ENCODE measurements at places on chromosomes 5 and 9. TPM values are rescaled to one million over a fixed set of nuclear protein-coding genes. Genes with fewer than 3 reads are reported as not detected.
A peak's percentile ranks its signal among the peaks of the same experiment; 100 is the strongest.

DNA sequence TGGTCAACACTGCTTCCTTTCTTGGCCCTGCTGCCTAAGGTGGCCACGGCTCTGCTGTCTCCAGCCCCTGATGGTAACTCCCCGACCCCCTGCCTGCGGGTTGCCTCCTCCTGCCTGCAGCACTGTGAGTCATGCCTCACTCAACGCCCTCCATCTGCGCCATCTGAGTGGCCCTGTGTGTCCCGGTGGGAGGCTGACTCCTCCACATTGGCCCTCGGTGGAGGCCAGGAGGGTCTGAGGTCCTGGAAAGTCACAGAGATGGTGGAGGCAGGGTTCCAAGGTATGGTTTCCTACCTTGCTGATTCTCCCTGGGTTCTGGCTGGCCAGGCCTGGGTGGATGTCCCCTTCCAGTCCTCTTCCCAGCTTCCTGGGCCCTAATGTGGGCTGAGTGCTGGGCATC, 64.5 kb upstream of the ADAMTS2 start:
- no peaks in the 10 kb centered on the region for H3K36me3 ChIP-seq
- H3K4me1 ChIP-seq = no peaks in the 10 kb centered on the region
- H3K27ac ChIP-seq = no peak overlapping the region
- no peak overlapping the region for H3K4me3 ChIP-seq
- no peak for DNase-seq

Gene SSNA1
- total RNA-seq = 65.2 TPM

DNA sequence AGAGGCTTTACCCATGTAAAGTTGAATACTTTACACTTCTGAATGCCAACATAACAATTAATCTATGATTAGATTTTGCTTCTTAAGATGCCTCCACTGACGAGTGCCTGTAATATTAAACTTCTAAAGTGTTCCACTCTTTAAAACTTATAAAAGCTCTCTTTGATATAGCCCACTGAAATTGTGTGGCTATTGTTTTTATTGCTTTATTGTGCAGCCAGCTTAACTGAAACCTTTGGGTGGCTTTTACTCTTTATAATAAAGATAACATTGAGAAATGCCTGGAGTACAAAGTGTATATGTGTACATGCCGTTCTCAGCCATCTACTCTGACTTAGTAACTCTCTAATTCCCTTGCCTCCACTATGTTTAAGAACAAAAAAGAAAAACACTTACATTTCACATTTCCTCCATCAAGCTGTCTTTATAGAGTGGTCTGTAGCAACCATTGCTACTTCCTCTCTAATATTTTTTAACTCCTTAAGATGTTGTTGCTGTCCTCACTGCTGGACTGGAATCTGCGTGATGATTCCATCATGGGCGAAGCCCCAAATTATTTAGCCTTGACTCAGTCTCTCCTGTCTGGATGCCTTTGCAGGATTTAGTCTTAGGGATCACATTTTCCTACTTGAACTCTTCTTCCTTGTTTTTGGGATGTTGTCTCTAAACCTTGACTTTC, 9.1 kb downstream of the PIK3R1 start:
- no peak overlapping the region for H3K27ac ChIP-seq
- H3K36me3 ChIP-seq = peaks cover 45% of the 10 kb centered on the region
- no peak overlapping the region for H3K4me3 ChIP-seq
- no peak for DNase-seq
- no peaks in the 10 kb centered on the region for H3K27me3 ChIP-seq
- H3K4me1 ChIP-seq = peaks cover 53% of the 10 kb centered on the region

- DNase-seq = no peak
- no peaks in the 10 kb centered on the region for H3K4me1 ChIP-seq
- H3K4me3 ChIP-seq = no peak overlapping the region
- H3K27ac ChIP-seq = no peak overlapping the region
- H3K27me3 ChIP-seq = no peaks in the 10 kb centered on the region
Observed at GRCh38 chr9:133087429-133088145, 25.8 kb downstream of the CEL start.

GRCh38 chr5:160442824-160443431, 21.3 kb downstream of the PTTG1 start:
- no peaks in the 10 kb centered on the region for H3K36me3 ChIP-seq
- H3K4me3 ChIP-seq = no peak overlapping the region
- H3K4me1 ChIP-seq = peaks cover 33% of the 10 kb centered on the region

Gene LCN10
- 1.00 TPM for total RNA-seq

Gene NEUROG1
- not detected for total RNA-seq

GRCh38 chr9:14155237-14155636, 158.7 kb downstream of the NFIB start:
- no peaks in the 10 kb centered on the region for H3K36me3 ChIP-seq
- DNase-seq = no peak
- no peak overlapping the region for H3K27ac ChIP-seq

DNA sequence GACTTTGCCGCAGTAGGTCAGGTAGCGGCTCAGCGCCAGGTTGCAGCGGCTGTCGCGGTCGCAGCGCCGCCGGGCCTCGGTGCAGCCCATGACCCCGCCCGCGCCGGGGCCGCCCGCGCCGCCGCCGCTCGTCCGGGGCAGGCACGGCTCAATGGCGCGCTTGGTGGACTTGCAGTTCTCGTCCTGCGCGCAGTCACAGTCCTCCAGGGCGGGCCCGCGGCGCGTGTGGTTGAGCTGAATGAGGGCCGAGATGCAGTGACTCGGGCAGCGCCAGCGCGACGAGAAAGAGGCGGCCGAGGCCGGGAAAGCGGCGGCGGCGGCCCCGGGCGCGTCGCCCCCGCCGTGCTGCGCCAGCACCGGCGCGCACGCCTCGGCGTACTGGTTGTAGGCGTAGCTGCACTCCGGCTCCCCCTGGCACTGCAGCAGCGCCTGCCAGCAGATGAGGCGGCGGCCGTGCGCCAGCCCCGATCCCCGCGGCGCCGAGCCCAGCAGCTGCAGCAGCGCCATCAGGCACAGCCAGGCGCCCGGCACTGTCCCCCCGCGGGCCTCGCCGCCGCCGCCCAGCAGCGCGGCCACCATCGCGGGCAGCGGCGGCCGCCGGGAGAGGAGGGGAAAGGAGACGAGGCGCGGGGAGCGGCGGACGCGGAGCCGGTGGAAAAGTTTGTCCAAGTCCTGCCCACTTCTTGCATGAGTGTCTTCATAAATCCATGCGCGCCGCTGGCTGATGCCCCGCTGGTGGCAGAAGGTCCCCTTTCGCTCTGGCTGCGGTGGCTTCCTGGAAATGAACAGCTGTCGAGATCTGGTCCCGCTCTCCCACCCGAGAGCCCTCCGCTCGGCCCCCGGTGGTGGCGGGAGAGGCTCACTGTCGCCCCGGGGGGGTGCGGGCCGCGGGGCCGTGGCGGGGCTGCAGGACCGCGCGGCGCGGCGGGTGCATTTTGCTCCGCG, 833 bp downstream of the GAS1 start:
- peak; percentile 67 for DNase-seq
- peak overlapping the region; percentile 63 for H3K4me3 ChIP-seq
- H3K27me3 ChIP-seq = peaks cover 45% of the 10 kb centered on the region
- peaks cover 8% of the 10 kb centered on the region for H3K4me1 ChIP-seq
- H3K27ac ChIP-seq = no peak overlapping the region
- no peaks in the 10 kb centered on the region for H3K36me3 ChIP-seq

DNA sequence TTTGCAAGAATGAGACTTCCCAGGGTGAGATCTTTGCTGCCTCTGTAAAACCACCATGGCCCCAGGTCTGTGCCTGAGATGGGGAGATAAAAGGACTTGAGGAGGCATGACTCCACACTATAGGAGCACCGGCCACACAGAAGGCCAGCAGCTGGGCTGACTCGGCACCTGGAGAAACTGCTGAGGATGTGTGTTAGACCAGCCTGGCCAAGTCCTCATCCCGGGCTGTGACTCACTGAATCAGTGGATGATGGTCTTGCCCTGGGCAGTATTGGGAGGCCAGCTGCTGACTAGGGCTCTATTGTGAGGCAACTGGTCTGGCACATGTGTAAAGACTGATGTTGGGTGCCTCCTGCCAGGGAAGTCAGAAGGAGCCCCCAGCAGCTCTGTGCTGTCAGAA, 286.2 kb downstream of the ACTL7B start:
- H3K27me3 ChIP-seq = no peaks in the 10 kb centered on the region
- no peak for DNase-seq
- H3K4me1 ChIP-seq = no peaks in the 10 kb centered on the region
- H3K27ac ChIP-seq = no peak overlapping the region

DNA sequence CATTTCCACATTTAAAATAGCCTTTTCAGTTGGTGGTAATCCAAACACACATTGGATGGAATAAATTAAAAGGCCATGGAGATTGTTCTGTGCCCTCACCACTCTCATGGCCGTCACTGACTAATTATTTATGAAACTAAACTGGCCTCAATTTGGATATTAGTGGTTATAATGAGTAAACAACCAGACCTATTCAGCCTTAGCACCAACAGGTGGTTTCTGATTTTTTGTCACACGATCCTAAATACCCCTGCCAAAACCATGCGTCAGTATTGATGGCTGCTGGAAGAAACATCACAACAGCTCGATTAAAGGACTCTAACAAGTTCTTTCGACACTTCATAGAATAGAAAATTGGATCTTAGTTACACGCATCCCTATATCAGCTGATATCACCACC, 276.0 kb upstream of the DAP start:
- H3K27ac ChIP-seq = no peak overlapping the region
- no peak for DNase-seq
- H3K36me3 ChIP-seq = no peaks in the 10 kb centered on the region
- no peak overlapping the region for H3K4me3 ChIP-seq

DNA sequence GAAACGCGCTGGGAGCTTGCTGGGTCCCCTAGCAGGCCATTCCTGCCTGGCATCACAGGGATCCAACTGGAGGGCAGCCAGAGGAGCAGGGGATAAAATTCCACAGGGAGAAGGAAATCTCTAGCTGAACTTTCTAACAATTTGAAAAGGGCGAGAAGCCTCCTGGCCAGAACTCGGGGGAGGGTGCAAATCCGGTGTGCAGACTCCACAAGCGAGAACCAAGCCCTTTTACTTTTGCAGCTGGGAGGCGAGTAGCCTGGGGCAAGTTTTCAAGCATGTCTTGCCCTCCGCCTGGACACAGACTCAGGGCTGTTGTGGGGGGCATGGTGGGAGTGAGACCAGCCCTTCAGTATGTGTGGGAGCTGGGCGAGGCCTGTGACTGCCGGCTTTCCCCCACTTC, 14.3 kb upstream of the POU5F2 start:
- no peak overlapping the region for H3K4me3 ChIP-seq
- no peak overlapping the region for H3K27ac ChIP-seq
- no peak for DNase-seq
- H3K27me3 ChIP-seq = peaks cover 2% of the 10 kb centered on the region

Gene IL31RA
- not detected for total RNA-seq

- H3K4me1 ChIP-seq = peaks cover 2% of the 10 kb centered on the region
- peak overlapping the region; percentile 9 for H3K27ac ChIP-seq
- H3K36me3 ChIP-seq = no peaks in the 10 kb centered on the region
- no peaks in the 10 kb centered on the region for H3K27me3 ChIP-seq
- H3K4me3 ChIP-seq = no peak overlapping the region
Observed at GRCh38 chr5:164119806-164120447, 614.5 kb downstream of the MAT2B start.

Gene PCDHGA10
- not detected for total RNA-seq

DNA sequence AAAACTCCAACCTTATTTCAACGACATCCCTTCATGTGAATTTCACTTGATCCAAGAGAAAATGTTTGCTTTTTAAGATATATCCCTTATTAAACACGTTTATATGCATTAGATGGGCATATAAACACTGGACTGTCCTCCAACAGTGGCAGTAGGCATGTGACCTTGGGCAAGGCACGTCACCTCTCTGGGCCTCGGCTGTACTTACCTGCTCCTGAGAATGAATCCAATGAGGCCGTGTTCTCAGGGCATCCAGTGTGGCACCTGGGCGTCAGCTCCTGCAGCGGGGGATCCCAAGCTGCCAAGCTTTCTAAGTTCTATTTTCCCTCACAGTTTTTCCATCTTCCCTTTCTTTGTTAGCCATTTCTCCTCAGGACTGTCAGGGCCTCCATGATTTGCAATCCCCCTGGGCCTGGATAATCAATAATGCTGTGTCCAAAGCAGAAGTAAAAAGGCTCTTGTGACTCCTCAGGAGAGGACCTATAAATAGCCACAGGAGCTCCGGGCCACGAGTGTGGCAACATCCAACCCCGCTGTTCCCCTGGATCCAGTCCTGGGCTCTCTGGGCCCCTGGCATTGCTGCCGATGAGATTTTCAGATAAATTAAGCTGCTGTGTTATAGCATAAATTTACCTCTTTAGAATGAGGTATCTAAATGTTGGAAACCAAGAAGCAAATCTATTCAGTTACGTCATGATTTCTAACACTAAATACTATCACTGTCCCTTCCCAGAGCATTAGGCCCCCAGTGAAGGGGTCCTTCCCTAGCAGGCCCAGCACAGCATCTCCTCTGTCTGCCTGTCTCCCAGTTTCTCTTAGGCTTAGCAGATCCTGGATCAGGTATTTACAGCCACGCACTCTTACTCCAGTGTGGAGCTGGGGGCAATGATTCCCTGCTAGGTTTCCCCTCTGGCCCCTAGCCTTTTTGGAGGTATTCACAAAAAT, 76.8 kb downstream of the PTPN3 start:
- H3K4me1 ChIP-seq = peaks cover 11% of the 10 kb centered on the region
- no peak overlapping the region for H3K4me3 ChIP-seq
- H3K27me3 ChIP-seq = peaks cover 6% of the 10 kb centered on the region
- no peak overlapping the region for H3K27ac ChIP-seq
- no peak for DNase-seq

Data from activated naive CD8-positive, alpha-beta T cell treated with anti-CD3 and anti-CD28 coated beads, Interleukin-2, amount 10 ng/mL, durations not matched to agents 7 days and 5 days (primary cell).